ENCODE measurements at places on chromosomes 4 and X. TPM values are rescaled to one million over a fixed set of nuclear protein-coding genes. Genes with fewer than 3 reads are reported as not detected.

- no peak for DNase-seq
Measured at GRCh38 chr4:82798168-82799005, at the start of gene SCD5. Gene SCD5 (minus strand): TSS chr4:82798796. CDS start chr4:82798537, 259 bp downstream.

GRCh38 chr4:182807767-182808548, 109.2 kb downstream of the DCTD start:
- DNase-seq: no peak

DNA sequence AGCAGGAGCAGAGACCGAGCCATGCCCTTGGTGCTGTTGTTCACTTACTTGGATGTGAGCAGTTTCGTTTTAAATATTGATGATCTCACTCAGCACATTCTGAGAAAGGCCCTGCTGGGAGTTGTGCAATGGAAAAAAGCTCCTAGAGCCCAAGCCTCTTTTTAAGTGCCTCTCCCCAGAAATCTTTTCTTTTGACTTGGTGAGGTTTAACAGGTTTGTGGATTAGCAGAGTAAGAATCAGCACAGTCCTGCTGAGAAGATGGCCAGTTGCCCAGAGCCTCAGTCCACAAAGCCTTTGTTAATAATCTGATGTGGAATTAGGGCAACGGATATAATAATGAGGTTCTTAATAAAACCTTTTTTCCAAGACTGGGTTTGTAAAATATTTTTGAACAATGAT, 157.5 kb upstream of the ATP6AP2 start:
- no peak for DNase-seq

GRCh38 chrX:69229436-69229835, 64.2 kb upstream of the PJA1 start:
- no peak for DNase-seq

DNA sequence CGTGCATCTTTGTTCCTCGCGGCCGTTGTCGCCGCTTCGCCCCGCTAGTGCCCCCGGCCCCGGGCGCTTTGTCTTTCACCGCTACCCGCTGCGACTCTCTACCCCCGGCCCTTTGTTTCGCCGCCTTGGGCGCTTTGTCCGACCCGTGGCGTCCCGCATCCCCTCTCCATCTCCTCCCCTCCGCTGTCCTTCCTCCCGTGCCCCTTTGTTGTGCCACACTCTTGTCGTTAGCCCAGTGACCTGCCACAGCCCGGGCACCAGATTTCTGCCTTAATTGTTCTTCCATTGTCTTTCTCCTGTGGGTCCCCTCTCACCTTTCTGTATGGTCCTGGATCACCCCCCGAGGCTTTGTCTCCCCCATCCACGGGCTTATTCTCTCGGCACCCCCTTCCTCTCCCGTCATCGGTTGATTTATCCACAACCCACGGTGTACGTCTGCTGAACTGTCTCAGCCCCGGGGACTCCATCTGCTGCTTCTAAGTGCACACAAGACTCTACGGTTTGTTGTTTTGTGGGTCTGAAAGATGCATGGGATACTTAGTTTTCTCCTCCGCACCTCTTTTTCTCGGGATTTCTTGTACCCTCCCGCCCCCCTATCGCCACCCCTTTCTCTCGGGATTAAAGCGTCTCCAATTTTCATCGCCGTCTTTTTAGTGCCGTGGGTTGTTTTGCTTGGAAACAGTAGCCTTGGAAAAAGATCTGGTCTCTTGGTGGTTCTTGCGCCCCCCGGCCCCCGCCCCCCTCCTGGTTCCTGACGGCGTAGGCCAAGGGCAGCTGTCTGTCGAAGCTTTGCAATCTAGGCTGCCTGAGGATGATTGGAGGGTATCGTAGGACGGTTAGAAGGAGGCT, 783 bp downstream of the RBPJ start:
- DNase-seq: no peak

DNA sequence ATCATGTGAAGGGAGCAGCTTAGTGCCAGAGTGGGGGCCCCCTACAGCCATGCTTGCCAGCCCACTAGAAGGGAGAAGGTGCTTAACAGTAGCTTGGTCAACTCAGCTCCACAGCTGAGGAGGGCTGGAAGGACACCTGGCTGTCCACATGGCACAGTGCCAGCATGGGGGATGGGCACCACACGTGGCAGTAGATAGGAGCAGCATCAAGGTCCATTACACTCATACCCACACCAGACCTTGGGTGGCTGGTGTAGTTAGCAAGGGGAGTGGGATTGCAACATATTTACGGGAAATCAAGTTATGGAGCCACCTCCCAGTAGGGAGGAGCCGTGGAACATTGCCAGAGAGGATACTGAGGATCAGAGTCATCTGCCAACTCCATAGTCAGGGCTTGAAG, 37.9 kb upstream of the SLC4A4 start:
- DNase-seq: no peak

The FAM9B gene
- not detected for total RNA-seq

DNA sequence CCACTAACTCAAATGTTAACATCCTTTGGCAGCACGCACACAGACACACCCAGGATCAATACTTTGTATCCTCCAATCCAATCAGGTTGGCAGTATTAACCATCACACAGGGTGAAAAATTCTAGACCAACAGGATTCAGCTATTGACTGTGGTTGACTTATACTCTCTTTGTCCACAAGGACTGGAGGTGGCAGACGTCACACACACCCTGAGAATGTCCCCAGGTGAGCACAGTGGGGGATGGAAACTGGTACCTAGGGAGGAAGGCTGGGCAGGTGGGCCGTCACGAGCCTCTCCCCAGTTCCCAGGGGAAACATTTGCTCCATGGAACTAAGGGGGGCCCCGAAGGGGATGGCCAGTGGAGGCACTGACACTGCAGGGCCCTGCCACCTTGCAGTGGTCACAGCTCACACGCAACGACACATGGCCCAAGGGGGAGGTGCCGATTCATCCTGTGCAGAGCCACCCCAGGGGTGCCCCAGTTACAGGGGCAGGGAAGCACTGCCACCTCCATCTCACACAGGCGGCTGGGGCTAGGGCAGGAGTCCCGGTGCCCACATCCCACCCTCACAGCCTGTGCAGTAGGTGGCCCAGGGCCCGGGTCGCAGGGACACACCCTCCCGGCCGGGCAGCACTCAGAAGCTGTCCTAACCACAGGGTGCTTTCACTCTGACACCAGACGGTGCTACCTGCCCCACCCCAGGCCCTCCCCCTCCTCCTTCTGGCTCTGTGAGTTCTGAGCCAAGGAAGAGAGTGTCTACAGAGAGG, 17.4 kb downstream of the ZFYVE28 start:
- DNase-seq: no peak

The RAB41 gene
- total RNA-seq: not detected

DNA sequence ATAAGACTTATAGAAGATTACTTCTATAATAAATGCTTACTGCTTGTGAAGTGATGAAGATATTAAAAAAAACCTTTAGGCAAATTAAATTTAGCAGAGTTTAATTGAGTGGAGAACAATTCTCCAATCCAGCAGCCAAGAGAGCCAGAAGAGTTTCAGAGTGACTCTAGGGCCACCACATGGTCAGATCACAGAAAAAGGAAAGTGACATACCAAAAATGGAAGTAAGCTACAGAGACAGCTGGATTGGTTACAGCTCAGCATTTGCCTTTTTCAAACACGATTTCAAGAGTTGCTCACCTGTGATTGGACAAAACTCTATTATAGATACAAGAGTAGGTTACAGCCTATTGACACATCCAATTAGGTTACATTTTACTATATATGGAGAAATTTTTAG, 79.0 kb upstream of the TRAM1L1 start:
- DNase-seq: no peak

The CDS1 gene
- total RNA-seq: 0.05 TPM

- peak; percentile 35 for DNase-seq
Measured at GRCh38 chr4:146310319-146311021, 96.1 kb downstream of the REELD1 start.

GRCh38 chrX:44306356-44306755, 37.1 kb downstream of the EFHC2 start:
- DNase-seq: no peak

The AWAT2 gene
- not detected for total RNA-seq

- no peak for DNase-seq
Measured at GRCh38 chr4:21198683-21199082, 498.4 kb downstream of the PACRGL start.

- DNase-seq: no peak
Measured at GRCh38 chrX:149506349-149506748, 1.2 kb upstream of the IDS start.

- DNase-seq: no peak
Measured at GRCh38 chr4:169143335-169143734, 127.4 kb downstream of the SH3RF1 start.

Measured in GM12878 (cell line).